T-helper 22 cell (primary cell): ENCODE measurements at places on chromosomes 2 and 18.

DNA sequence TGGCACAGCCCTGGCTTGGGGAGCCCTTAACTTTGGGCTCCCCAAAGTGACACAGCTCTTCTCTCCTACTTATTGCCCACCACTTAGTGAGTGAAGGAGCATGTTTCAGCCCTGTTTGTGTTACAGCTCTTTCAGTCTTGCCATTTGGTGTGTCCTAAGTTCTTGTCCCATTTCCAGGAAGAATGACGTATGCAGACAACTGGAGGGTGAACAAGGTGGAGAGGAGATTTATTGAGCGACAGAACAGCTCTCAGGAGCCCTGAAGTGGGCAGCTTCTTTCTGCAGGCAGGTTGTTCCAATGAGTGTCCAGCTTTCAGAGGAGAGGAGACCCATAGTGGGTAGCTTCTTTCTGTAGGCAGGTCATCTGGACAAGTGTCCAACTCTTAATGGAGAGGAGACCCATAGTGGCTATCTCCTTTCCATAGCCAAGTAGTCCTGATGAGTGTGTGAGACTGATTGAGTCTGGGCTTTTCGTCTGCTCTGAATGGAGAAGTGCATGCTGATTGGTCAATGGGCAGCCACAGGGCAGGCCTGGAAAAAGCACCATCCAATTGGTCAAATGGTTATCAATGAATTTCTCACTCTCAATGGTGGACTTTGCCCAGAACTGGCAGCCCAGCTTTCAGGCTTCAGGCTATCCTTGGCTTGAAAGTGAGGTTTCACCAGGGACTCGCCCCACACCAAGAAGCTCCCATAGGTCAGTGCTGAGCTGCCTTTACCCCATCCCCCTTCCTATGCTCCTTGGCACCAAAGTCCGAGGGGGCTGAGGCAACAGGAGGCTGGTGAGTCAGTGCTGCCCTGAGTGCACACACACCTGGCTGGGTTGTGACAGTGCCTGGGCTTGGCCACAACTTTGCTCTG, 688.2 kb downstream of the NYAP2 start:
- DNase-seq: no peak

DNA sequence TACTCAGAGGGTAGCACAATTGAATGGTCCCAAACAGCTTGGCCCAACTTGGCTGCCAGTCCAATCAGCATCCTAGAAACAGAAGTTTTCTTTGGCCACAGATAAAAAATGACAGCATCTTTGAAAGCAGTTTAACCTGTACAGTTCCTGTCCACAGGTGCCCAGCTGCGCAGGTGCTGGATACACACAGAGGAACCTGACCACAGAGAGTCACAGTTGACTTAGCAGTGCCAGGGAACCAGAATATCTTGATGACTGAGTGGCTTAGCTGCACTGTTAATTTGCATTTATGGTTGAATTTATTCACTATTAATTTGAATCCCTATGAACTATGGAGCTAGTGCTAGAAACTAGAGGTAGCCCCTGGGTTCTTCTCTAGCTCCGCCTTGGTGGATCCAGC, 93.7 kb downstream of the TPGS2 start:
- DNase-seq: no peak

- no peak for DNase-seq
Measured at GRCh38 chr2:30206461-30207430, 24.6 kb upstream of the LBH start.

DNA sequence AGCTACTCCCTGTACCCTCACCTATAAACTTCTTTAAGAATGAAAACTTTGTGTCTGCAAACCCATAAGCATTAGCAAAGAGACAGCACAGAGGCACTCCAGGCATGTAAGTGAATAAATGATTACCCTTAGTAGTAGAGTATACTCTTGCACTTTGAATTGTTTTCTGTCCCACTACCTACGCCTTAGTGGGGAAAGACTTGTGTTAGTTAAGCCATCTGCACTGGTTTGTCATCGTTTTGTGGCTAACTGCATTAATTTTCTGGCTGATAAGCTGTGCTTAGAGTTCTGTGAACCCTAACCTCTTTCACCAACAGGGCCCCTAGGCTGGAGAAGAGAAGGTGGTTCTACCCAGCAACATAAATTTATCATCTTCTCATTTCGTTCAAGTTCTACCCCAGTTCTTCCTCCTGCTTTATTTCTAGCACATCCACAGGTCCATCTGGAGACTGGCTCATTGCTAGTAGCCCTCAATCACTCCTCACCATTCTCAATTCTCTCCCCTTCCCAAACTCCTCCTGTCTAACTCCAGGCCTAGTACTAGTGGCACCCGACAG, 710 bp downstream of the LMAN2L start:
- DNase-seq: no peak

DNA sequence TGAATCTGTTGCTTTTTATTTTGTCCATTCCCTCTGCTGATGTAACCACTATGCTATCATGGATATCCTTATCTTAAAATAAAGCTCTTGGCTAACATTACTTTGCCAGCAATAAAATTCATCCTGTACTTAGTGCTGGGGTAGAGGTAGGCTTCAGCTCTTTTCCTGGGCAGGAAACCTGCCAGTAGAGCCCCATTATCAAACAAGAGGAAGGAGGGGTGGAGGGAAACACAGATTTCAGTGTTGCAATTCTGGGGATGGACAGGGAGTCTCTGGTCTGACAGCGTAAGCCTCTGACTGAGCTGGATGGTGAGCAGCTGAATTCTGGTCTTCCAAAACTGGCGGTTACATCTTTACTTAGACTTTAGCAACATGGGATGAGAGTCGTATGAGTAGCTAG, 47.5 kb downstream of the CASP8 start:
- no peak for DNase-seq

- no peak for DNase-seq
Measured at GRCh38 chr2:62774555-62775366, 69.2 kb downstream of the EHBP1 start.

DNA sequence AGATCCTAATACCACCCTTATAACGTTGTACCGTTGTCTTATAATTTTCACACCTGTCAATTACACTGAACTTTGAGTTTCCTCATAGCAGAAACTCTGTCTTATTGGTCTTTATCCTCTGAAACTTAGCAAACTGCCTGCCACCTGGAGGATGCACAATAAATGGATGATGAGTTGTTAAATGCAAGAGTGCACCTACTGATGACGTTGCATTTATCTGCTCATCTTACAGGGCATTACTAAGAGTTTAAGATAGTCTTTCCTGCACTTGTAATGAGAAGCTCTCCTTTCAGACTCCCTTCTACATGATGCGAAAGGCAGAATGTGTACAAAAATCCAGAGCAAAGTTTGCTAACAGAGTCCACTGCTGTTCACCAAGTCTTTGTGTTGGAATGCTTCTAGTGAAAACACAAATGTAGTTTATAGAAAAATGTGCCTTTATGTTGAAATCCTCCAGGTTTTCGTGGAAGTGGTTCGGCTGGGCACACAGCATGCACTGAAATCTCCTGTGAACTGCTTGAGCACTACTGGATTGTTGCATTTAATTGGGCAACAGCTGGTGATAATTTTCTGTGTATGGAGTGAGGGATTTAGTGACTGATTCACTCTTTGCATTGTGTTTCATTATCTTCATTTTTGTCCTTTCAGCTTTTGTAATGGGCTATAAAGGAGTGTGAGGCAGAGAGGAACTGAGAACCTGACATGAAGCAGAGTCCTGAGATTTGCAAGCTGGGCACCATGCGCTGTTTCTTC, 665.8 kb upstream of the ID2 start:
- no peak for DNase-seq

DNA sequence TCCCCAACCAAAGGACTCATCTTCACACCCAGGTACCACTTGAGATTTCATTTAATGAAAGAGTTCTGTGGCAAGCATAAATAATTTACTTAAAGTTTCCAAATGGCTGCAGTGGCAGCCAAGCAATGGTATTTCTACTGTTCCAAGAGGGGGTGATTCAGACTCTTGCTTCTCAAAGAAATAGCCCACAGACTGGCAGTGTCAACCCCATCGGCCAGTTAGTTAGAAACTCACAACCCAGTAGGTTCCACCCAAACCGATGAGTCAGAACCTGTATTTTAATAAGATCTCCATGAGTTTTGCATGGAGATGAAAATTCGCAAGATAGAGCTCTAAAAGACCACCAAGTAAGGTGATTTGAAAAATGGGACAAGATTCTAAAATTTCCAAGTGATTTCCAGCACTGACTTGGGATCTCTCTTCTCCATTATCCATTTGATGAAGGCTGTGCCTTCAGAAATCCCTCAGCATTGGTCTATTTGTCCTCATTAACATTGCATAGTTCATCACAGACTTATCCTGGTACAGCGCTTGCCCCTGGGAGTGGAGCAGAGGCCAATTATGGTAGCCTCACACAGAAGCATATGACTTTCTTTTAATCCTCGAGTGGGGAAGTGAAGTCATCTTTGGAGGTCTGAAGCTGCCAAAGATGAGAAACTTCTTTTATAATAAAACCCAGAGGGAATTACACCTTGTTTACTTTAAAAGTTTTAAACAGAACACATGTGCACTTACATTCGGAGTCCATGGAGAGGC, 361.4 kb upstream of the ID2 start:
- no peak for DNase-seq

GRCh38 chr2:59754011-59754735, 799.3 kb downstream of the BCL11A start:
- no peak for DNase-seq

GRCh38 chr2:226086190-226086589, 686.7 kb downstream of the NYAP2 start:
- no peak for DNase-seq

DNA sequence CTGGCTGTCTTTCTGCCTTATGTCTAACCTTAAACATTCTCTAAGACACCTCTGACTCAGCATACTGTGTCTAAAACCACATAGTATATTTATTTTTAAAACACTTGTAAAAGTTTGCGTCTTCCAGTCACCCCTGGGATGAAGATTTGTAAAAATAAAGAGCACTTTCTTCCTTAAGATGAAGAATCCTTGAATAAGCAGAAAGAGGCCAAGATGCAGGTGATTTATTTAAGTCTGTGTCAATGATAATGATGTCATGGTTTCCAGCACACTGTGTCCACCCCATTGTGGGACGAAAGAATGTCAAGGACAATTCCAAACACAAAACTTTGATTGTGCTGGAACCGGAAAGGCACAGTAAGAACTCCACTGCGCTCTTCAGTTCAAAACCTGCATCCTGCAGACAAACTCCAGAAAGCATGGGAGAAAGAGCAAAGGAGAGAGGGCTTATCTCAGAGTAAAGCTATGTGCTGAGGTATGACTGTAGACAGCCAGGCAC, 92.9 kb downstream of the ZEB2 start:
- no peak for DNase-seq

- no peak for DNase-seq
Measured at GRCh38 chr2:182642328-182642727, 73.7 kb upstream of the DNAJC10 start.

GRCh38 chr2:5791371-5791770, 99.2 kb downstream of the SOX11 start:
- no peak for DNase-seq

DNA sequence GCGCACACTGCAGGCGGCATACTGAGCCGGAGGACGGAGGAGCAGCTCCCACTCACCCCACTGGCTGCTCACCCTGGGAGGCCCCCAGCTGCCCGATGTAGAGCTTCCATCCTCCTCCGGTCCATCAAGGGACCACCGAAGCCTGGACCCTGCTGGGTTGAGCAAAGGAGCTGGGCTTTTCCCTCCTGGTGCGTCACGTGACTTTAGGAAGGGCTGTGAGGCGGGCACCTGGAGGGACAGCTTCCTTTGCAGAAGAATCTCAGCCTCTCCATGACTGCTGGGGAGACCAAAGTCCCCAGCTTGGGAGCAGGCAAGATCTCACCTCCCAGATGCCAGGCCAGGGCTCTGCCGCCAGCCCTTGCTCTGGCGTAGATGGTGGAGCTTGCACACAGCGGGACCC, 102.7 kb downstream of the TWIST2 start:
- DNase-seq: no peak

GRCh38 chr18:68714366-68714711, 569 bp downstream of the TMX3 start:
- DNase-seq: no peak

GRCh38 chr2:180539541-180539940, 440.9 kb upstream of the UBE2E3 start:
- no peak for DNase-seq

DNA sequence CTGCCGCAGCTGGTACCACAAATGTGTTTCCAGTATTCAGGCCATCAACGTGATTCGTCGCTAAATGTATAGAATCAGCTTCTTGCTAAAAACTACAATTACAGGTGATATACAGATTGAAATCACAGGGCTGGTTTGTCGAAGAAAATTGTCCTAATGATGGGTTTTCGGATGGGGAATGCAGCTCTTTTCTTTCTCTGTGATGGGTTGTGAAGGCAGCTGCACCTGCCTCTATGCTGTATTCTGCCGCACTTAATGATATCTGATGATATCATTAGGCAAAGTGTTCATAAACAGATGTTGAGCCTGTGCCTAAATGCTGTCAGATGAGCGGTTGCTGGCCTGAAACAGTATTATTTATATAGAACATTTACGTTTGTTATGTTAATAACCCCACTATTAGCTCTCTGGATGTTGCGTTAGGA, 218.1 kb downstream of the ARHGAP15 start:
- no peak for DNase-seq

GRCh38 chr2:3762771-3763447, 59.5 kb downstream of the DCDC2C start:
- no peak for DNase-seq

DNA sequence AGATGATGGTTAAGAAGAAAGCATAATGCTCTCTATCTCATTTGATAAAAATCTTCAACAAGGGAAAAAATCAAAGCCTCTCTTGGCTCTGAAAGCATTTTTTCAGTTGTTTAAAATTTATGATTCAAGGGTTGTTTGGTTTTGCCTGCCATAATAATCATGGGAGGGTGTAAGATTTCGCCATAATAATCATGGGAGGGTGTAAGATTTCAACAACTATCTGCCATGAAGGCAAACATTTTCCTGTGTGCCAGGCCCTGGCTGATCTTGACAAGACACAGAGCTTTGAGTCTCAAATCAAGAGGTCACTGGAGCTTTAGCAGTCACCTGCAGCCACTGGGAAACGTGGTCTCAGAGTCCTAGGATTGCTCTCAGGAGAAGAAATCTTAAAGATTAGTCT, 175.1 kb upstream of the PIEZO2 start:
- no peak for DNase-seq

GRCh38 chr18:28791101-28791500, 614.2 kb upstream of the CDH2 start:
- DNase-seq: no peak

- no peak for DNase-seq
Measured at GRCh38 chr2:146721486-146721885, 1123.3 kb upstream of the ACVR2A start.

DNA sequence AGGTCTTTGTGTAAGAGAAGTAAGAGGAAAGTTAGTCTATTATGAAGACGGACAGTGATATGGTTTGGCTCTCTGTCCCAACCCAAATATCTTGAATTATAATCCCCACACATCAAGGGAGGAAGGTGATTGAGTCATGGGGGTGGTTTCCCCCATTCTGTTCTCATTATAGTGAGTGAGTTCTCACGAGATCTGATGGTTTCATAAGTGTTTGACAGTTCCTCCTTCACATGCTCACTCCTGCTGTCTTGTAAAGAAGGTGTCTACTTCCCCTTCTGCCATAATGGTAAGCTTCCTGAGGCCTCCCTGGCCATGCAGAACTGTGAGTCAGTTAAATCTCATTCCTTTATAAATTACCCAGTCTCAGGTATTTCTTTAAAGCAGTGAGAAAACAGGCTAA, 67.6 kb downstream of the NEURL3 start:
- no peak for DNase-seq
